Liver (tissue), 10 donors: ENCODE measurements at places on chromosomes 4 and X. TPM values are rescaled to one million over a fixed set of nuclear protein-coding genes. Genes with fewer than 3 reads are reported as not detected.

HSFX2 gene
- polyA plus RNA-seq = 0.15 TPM

PRKG2 gene
- 0.03 TPM for polyA plus RNA-seq

GRCh38 chrX:64190136-64190740 is 15.3 kb downstream of the AMER1 start:
- no peak for DNase-seq

DNA sequence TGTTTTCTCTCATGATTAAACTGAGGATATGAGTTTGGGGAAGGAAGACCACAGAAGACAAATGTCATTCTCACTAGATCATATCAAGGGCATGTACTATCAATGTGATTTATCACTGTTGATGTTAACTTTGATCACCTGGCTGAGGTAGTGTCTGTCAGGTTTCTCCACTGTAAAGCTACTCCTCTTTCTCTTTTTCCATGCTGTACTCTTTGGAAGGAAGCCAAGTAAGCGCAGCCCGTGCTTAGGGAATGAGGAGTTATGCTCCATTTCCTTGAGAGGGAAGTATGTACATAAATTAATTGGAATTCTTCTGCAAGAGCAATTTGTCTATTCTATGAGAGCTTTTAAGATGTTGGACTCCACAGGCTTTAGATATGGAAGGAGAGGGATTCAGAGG is 4.0 kb upstream of the KANTR start:
- no peak for DNase-seq

- no peak for DNase-seq
These were observed 42.9 kb upstream of the TAB3 start for GRCh38 chrX:30931920-30932319.

- DNase-seq = no peak
These were observed 53.6 kb upstream of the PRPS1 start for GRCh38 chrX:107574711-107575110.
